ENCODE measurements at places on chromosomes 16 and 17.

- DNase-seq = no peak
Measured at GRCh38 chr17:46160169-46160568, 33.1 kb downstream of the KANSL1 start.

GRCh38 chr16:48003206-48003907 lies 152.4 kb downstream of the ABCC12 start:
- DNase-seq = no peak

DNA sequence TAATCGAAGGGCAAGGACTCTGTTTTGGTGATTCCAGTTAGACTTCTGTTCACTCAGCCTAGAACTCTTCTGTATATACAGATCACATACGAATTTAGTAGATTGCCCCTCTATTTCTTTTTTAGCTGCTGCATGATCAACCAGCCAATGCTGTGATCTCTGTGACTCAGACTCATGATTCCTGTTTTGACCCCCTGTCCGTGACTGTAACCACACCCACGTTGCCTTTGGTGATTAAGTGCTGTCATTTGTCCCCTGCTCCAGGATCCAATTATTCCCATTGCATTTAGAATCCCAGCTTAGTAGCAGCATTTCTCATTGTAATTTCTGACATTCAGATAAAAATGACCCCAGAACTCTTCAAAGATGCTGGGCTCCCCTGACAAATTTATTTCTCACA lies 545.7 kb downstream of the NPIPA7 start:
- no peak for DNase-seq

- DNase-seq = peak; percentile 67
Measured at GRCh38 chr17:57357392-57357784, 101.1 kb downstream of the MSI2 start.

DNA sequence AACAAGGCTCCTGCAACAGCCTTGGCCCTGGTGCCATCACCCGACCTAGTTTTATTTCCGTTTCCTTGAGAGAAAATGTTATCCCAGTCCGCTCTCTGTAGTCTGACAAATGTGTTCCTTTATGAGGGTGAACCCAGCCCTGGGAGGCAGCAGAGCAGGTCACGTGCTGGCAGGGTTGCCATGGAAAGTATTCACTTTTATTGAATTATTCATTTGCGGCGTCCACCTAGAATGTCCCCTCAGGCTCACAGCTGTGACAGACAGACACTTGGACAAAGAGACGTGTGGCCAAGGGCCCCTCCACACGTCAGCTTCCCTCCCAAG lies 90.0 kb downstream of the WSCD1 start:
- DNase-seq = no peak

GRCh38 chr16:8763083-8763482 lies 34.4 kb downstream of the TMEM186 start:
- no peak for DNase-seq

GRCh38 chr17:30200106-30200505 lies 35.4 kb downstream of the SLC6A4 start:
- DNase-seq = no peak

- DNase-seq = peak; percentile 84
Measured at GRCh38 chr17:49633762-49634484, 44.0 kb downstream of the SPOP start.

DNA sequence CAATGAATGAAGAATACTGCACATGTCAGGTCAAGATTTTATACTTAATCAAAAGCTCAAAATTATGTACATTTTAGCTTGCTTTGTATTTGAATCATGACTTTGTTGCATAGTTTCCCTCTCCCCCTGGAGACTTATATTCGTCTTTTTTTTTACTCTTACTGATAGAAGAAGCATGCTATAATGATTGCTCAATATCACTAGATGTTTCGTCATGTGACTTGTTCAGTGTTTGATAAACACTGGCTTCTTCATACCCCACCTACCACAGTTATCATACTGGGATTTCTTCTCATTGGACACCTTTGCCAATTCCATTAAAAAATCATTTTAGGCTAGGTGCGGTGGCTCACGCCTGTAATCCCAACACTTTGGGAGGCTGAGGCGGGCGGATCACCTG lies 148.7 kb downstream of the FTO start:
- no peak for DNase-seq

- peak; percentile 33 for DNase-seq
Measured at GRCh38 chr17:1829216-1829591, 498 bp downstream of the SMYD4 start.

DNA sequence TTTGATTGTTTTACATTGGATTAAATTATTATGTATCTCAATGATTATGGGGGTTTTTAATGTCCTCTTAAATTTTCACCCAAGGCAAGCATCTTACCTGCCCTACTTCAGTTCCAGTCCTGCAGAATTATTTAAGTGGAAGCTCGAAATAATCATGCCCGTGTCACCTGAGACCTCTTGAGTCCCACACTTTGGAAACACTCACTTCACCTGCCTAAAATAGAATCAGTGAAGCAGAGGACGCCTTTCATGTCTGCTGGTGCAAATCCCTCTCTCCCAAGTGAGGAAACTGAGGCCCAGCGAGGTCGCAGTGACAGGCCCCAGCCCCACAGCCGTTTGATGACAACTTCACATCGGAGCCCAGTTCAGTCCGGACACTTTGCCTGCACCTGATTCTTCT lies 284.6 kb downstream of the C16orf95 start:
- no peak for DNase-seq

DNA sequence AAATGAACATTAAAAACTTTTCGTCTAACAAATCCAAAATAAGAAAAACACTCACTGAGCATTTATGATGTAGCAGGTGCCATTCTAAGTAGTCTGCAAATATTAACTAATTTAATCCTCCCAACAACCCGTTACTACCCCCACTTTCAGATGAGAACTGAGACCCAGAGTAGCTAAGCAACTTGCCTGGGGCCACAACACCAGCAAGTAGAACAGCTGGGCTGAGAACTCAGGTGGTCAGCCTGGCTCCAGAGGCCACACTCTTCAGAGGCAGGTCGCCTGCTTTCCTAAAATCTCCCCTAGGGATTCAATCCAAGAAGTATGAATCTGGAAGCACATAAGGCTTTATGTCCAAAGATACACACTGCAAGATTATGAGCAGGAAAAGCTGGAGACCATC lies 6.2 kb downstream of the MBTPS1 start:
- DNase-seq = no peak

GRCh38 chr17:50289991-50290702 lies 15.9 kb downstream of the TMEM92 start:
- no peak for DNase-seq

- DNase-seq = no peak
Measured at GRCh38 chr17:36869856-36870719, 67.2 kb upstream of the LHX1 start.

- peak; percentile 31 for DNase-seq
Measured at GRCh38 chr17:34579979-34580684, 750 bp downstream of the TMEM132E start.

DNA sequence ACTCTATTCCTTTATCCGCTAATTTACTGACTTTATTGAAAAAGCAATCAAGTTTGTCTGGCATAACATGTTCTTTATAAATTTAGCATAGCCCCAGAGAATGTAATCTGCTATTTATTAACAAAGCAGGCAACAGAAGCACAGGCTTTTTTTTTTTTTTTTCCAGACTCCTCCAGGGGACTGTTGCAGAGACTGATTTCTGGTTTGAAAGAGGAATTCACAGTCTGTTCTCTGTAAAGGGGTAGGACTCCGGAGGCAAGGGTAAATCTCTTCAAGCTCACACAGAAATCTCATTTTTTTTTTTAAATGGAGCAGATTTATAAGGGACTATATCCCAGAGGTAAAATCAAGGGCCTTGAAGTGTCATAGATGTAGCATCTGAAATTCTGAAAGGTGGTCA lies 1386.5 kb upstream of the CDH8 start:
- peak; percentile 27 for DNase-seq

DNA sequence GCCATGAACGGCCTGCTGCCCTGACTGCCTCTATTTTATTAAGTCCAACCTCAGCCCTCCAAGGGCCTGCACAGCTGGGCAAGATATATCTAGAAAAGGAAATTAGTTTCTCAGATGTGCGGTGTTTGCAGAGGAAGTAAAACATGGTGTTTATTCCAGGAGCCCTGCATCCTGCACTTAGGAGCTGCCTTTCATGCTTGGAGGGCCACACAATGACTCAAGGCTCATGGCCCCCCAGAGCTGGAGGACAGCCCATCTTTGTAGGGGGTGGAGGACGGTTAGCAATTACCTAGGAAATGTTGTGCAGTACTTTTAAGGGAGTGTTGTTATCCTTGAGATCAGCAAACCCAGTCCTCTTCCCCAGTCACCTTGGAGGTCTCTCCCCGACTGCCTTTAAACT lies 80.5 kb downstream of the COPRS start:
- DNase-seq = no peak

- DNase-seq = no peak
Measured at GRCh38 chr17:73203135-73203787, 10.4 kb downstream of the COG1 start.

DNA sequence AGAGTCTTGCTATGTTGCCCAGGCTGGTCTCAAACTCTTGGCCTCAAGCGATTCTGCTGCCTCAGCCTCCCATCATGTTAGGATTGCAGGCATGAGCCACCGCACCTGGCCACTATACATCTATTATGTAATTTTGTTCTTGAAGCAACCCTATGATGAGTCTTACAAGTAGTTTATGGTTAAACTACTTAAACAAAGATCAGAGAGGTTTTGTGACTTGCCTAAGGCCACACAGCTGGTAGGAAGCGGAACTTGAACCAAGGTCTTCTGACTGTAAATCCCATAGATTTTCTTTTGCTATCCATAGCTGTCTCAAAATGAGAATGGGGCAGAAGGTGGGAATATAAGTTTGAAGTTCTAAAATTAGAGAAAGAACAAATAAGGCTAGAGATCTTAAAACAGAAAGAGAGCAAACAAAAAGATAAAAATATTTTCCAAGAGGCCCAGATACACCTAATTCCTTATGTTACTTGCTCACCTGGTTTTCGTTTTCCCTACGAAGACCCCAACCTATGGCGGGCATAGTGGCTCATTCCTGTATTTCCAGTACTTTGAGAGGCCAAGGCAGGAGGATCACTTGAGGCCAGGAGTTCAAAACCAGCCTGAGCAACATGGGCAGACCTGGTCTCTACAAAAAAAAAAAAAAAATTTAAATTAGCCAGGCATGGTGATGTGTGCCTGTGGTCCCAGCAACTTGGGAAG lies 32.4 kb downstream of the VWA3A start:
- no peak for DNase-seq

GRCh38 chr16:10876799-10877341 lies at the start of gene CIITA:
Gene CIITA, plus strand, starts transcription at chr16:10877202. Its CDS starts 129 bp downstream, at chr16:10877331.
- DNase-seq = peak; percentile 8

DNA sequence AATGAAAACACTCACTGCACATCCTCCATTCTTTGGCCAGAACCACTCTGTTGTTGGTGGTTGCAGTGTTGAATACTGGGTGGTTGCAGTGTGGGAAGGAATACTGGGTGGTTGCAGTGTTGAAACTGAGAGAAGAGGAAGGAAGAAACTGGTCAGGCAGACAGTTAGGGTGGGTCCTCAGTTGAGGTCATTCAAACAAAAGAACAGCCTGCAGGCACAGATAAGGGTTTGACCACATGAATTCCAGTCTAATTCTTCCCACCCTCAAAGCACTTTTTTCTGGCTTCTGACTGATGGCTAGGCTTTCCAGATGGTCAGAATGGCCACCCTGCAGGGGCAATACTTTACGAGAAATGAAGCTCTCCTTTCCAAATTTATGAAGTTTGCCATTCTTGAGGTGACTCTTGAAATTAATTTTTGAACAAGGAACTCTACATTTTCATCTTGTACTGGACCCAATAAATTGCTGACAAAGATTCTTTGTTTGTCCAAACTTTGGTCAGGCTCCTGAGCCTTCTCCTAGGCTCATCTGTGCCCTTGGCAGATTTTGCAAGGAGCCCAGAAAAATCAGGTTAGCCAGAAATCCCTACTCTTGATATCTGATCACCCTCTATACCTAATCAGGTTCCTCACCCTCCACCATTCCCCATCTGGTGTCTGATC lies 596.6 kb upstream of the CDH5 start:
- no peak for DNase-seq

DNA sequence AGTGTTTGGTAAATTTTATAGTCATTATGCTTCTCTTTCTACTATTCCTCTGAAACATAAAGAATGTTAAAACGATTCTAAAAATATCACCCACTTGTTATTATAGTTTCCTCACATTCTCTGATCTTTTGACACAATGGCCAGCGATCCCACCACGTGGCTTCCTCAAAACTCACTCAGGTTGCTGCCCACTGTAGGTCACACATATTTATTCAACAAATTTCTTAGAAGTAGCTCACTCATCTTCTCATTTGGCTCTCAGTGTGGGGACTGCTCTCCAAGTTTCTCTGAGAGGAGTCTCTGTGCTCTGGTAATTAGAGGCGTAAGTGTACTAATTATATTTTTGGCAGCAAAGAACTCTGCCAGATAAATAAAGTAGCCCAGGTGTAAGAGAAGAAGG lies 465.4 kb downstream of the CDH11 start:
- no peak for DNase-seq

DNA sequence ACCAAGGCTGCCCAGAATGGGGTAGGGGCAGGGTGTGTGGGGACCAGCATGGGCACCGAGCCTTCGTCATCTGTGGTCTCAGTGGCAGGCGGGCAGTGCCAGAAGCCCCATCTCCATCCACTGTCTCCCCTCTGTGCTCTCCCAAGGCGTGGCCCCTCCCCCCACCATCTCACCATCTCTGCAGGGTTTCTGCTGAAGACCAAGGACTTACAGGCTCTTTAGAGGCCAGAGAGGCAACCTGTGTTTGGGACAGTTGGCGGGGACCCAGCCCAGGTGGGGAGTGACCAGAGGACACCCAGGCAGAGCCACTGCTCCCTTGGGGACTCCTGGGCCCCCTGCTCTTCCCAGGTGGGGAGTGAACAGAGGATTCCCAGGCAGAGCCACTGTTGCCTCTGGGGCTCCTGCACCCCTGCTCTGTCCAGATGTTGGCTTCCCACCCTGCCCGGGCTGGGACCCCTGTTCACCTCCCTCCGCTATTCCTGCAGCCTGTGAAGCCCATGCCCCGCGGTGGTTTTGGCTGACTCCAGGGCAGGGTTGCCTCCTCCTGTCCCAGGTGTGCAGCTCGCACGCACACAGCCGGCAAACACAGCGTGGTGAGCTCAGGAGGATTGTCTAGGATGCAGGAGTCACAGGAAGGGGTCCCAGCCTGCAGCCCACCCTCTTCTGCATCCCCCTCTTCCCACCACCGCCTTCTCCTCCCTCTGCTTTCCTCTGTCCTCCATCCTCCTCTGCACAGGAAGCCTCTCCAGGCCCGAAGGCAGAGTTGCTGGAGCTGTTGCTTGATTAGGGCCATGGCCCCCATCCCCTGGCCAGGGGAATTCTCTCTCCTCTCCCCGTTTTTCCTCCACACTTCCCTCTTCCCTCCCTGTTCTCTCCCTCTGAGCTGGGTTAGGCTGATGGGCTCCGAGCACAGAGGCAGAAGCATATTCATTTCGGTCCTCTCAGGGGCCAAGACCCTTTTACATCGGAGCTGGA lies 45.0 kb downstream of the SLC7A5 start:
- no peak for DNase-seq

GRCh38 chr16:50160495-50161164 lies 7.5 kb downstream of the TENT4B start:
- DNase-seq = no peak

- DNase-seq = no peak
Measured at GRCh38 chr17:77027271-77027889, 113.4 kb upstream of the SEC14L1 start.
